ENCODE measurements at places on chromosomes 7 and 10.

- no peak for DNase-seq
Measured at GRCh38 chr10:116215651-116216050, 57.4 kb downstream of the GFRA1 start.

DNA sequence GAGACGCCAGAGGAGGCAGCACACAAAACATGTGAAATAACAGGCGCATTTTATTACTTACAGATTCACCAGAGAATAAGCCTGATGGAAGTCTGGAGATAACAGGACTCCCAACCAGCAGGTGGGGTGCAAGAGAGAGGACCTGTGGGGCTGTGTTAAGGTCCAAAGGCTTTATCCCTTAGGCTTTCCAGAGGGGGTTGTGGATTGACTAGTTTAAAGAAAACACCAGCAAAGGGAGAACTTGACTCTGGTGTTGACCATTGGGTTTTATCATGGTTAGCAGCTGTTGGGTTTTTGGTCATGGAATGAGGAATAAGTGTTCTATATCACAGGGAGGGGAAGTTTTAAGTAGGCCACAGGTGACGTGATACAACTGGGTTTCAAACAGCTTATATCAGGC lies 1.6 kb upstream of the CRPPA start:
- no peak for DNase-seq

DNA sequence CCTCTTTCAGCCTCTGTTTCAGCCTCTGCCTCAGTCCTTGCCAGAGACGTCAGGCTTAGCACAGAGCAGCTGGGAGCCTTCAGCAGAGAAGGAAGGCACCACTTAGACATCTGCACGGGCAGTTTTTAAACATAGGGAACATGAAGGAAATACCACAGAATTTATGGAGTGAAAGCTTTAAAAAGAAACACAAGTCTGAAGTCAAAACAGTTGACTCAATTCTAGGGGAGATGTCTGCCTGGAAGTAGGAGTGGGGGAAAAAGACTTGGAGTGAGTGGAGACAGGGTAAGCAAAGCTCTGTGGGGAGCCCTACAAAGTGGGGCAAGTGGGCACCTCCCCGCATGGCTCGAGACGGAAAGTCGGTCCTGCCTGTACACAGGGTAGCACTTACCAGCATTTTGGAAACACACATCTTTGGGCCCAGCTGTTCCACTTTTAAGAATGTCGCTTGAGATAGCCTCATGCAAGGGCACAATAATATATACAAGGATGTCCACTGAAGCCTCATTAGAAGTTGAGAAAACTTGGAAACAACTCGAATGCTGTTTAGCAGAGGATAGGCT lies 5.0 kb upstream of the TBXAS1 start:
- no peak for DNase-seq

DNA sequence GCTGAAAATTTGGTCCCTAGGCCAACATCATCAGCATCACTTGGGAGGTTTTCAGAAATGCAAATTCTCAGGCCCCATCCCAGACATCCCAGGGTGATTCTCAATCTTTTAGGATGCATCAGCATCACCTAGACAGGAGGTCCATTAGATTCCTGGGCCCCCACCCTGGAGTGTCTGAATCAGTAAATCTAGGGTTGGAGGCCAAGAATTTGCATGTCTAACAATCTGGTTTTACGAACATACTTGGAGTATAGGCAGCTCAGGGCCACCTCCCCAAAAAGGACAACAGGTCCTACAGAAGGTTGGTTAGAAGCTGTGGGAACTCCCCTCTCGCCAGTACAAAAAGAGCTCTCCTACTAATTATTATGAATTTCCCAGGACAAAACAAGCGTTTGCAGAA lies 15.5 kb downstream of the ZC3HAV1 start:
- DNase-seq: no peak

DNA sequence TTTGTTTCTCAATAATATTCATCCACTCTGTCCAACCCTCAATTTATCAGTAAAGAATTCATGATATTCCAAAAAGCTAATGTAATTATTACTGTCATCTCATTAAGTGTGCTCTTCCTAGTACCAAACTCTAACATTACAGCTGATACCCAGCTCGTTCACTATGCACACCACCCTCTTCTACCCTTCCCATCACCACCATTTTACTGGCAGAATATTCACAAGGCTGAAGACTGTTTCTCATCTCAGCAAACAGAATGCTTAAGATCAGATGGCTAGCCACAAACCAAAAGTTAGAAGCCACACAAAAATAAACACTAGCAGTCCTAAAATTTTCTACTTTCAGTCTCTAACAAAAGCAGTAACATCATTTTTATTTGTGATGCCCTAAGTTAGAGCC lies 121.5 kb downstream of the SRPK2 start:
- DNase-seq: no peak

DNA sequence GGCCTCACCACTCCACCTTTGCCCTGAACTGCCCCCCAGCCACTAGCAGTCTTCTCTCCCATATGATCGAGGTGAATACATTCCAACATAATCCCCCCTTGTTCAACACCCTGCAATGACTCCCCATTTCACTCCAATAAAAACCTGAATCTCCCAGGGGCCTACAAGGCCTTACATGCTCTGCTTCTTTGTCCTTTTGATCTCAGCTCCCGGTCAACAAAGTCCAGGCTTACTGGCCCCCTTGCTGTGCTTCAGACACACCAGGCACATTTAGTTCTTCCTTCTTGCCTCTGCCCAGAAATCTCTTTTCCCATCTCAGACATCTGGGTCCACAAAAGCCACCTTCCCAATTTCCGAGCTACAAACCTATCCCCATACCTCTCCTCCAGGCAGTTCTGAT lies 14.0 kb downstream of the MET start:
- DNase-seq: no peak

GRCh38 chr7:68306692-68307107 lies 1291.6 kb upstream of the AUTS2 start:
- no peak for DNase-seq

GRCh38 chr10:102418622-102419268 lies at the start of gene PSD:
Gene PSD, minus strand, starts transcription at chr10:102418785. Its CDS starts 1,747 bp downstream, at chr10:102417038.
- no peak for DNase-seq

DNA sequence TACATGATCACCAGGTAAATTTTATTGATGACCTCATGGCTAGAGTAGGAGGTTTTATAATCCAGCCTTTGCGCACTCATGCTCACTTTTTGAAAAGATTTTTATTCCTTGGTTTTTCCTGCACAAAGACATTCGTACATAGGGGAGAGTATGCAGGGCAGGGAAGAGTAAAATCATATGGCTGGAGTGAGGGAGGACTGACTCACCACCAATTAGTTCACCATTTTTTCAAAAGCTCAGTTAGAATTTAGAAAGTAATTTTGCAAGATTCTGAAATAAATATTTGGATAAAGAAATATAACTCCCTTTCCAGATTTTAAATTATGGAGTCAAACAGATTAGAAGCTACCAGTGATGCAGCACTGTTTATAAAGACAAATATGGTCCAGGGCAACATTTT lies 111.9 kb downstream of the SEMA3D start:
- DNase-seq: no peak

- DNase-seq: no peak
Measured at GRCh38 chr7:126227055-126227454, 1025.7 kb downstream of the GRM8 start.

- DNase-seq: no peak
Measured at GRCh38 chr7:135335628-135336139, 102.0 kb downstream of the STRA8 start.

DNA sequence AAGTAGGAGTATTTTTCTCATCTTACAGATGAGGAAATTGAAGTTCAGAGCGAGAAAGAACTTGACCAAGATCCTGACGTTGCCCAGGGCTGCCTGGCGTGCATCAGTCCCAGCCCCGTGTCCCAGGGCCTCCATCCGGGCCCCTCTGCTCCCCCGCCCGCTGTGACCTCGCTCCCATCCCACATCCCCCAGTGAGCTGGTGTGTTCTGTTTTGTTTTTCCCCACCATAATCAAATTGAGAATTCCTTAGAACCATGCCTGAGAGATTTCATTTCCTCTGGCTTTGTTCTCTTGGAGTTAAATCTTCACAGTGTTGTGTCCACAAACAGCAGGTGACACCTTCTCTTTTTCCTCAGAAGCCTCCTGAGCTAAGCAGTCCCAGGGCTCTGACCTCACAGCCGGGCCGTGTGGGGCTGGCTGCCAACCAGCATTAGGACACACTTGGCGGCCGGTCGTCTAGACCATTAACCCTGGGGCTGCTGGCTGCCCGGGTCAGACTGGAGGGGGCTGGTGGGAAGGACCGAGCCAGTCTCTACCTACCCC lies 44.3 kb downstream of the PFKP start:
- no peak for DNase-seq

- DNase-seq: no peak
Measured at GRCh38 chr7:151748733-151749132, 128.2 kb downstream of the PRKAG2 start.
